ENCODE measurements at places on chromosomes 11 and 22.

GRCh38 chr11:126053415-126054286 lies 9.0 kb downstream of the CDON start:
- DNase-seq, result no peak

- no peak for DNase-seq
These were observed 60.1 kb downstream of the FBLN1 start for GRCh38 chr22:45562537-45563361.

- peak; percentile 80 for DNase-seq
These were observed 27.6 kb downstream of the BCR start for GRCh38 chr22:23207729-23208393.

- no peak for DNase-seq
These were observed 236.5 kb downstream of the NTM start for GRCh38 chr11:131606811-131607335.

DNA sequence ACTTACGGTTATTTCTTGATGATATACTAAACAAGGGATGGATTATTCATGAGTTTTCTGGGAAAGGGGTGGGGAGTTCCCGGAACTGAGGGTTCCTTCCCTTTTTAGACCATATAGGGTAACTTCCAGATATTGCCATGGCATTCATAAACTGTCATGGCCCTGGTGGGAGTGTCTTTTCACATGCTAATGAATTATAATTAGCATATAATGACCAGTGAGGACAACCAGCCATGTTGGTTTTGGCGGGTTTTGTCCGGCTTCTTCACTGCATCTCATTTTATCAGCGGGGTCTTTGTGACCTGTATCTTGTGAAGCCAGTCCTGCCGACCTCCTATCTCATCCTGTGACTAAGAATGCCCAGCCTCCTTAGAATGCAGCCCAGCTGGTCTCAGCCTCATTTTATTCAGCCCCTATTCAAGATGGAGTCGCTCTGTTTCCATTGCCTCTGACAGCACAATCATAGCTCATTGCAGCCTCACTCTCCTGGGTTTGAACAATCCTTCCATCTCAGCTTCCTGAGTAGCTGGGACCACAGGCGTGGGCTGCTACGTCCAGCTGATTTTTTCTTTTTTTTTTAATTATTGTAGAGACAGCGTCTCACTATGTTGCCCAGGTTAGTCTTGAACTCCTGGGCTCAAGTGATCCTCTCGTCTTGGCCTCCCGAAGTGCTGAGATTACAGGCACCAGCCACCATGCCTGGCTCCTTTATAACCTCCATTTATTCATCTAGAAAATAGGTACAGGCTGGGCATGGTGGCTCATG lies 52.6 kb upstream of the EMID1 start:
- no peak for DNase-seq

GRCh38 chr11:86610559-86611341 lies 61.7 kb downstream of the ME3 start:
- DNase-seq, result no peak

DNA sequence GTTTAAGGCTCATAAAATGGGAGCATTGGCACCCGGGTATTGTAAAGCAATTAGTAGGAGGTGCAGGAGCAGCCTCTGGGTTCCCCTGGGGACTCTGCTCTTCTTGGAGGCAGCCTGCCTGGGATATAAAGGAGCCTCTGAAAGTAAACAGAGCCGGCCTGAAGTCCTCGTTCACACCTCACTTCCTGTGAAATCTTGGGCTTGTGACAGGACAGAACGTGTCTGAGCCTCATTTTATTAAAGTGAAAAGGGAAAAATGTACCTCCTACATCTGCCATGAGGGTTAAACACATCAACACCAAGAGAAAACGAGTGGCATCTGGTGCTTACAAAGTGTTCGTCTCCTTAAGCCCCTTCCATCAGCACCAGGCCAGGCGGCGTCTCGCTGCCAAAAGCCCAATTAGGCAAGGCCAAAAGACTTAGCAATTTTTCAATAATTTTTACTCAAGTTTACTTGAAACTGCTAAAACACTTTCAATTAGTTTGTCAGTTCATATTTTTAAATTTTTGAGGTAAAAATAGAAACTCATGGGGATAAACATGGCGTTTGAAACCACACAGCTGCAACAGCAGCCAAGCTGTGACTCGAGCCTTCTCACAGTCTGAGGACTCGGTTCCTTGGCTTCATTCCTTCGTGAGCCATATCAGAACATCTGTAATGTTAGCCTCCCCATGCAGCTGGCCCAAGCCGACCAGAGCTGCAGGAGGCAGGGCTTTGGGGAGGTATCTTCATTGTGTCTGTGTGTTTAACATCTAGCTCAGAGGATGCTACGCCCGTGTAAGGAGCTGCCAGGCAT lies 33.6 kb downstream of the MAP6 start:
- no peak for DNase-seq

GRCh38 chr11:65967329-65967934 lies 5.9 kb downstream of the SART1 start:
- DNase-seq, result no peak

DNA sequence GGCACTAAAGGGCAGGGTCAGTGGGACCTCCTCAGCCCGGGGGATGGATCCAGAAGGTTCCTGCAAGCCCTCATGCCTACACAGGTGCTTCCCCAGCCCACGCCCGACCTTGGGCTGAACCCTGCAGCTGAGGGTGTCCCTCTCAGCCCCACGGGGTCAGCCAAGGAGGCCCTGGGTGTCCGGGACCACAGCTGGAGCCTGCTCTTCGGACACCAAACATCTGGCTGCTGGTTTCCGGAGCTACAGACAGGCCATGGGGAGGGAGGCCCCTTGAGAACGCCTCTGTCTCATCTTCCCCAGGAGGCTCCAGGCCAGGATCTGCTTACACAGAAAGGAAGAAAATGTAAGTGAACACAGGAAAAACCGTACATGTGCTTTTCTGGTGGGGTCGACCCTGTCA lies 355.7 kb downstream of the MN1 start:
- no peak for DNase-seq

DNA sequence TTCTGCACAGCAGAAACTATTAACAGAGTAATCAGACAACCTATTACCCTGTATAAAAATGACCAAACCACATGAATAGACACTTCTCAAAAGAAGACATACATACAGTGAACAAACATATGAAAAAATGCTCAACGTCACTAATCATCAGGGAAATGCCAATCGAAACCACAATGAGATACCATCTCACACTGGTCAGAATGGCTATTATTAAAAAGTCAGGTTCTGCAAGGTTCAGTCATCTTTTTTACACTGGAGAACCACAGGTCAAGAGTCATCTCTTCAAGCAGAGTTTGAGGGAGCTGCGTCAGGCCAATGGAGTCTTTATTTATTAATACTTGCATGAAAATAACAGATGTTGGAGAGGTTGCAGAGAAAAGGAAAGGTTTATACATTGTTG lies 40.4 kb downstream of the RCN1 start:
- no peak for DNase-seq

DNA sequence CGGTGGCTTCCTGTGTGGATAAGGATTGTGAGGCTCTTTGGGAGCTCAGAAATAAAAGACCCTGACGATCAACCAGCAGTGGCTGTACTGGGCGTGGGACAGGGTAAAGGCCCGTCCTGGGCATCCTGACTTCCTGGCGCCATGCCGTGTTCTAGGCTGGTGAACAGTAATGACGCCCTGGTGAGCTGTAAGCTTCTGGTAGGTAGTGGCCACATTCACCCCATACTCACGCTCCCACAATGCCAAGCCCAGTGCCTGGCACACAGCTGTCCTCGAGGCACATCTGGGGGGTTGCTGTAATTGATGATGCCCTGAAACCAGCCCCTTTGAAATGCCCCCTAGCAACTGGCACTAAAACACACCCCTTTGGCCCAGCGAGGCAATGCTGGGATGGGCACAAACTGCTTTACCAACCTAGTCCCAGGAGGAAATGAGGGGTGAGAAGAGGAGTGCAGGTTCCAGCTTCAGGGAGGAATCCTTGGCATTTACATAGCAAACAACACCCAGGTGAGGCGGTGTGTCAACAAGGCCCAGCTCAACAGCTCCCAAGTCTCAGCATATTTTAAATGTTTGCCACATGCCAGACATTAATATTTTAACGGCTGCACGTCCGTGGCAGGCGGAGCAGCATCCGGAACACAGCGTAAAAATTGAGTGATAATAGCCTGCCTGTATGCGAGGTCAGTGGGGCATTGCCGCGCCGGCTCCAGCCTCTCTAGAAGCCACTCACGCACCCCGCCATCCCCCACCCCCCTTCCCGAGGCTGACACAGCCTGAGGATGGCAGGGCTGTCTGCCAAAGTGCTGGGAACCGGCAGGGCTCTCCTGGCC lies 79.3 kb downstream of the DSCAML1 start:
- peak; percentile 100 for DNase-seq

GRCh38 chr11:78078218-78079167 lies 1.2 kb downstream of the NDUFC2 start:
- DNase-seq, result no peak

DNA sequence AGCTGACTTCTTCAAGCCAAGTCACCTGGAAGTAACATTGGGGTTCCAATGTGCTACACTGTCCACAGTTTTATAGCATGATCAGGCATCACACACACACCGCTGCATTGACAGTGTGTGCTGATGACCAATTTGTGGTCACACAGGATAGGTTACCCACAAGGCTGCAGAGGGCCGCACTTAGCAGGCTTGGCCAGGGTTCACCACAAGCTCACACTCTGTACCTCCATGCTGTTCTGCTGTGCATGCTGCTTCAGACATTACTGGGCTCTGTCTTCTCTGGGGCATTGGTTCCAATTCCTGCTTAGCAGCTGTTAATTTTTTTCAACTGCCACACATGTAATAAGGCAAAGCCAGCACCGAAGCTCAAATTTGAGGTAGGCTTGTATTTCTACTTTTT lies 11.0 kb upstream of the NRIP3 start:
- no peak for DNase-seq

- no peak for DNase-seq
These were observed 561.0 kb downstream of the SOX6 start for GRCh38 chr11:15795378-15795777.

- no peak for DNase-seq
These were observed 25.0 kb downstream of the MAML2 start for GRCh38 chr11:96317985-96318384.

DNA sequence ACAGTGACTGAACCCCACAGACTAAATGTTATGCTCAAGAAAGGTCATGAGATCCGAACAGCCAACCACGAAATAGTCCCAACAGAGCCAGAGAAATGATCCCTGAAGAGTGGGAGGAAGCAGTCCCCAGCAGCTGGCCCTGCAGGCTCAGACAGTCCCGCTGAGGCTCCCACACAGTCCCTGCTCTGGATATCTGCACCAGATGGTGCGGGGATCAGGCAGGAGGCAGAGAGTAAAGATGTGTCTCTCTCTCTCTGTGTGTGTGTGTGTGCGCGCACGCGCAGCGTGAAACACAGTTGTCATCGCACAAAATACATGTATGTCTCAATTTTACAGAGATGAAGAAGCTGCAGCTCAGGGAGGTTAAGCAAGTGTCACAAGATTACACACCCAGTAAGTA lies 27.9 kb downstream of the GUCY1A2 start:
- no peak for DNase-seq

GRCh38 chr11:7974668-7975067 lies 9.4 kb upstream of the NLRP10 start:
- no peak for DNase-seq

DNA sequence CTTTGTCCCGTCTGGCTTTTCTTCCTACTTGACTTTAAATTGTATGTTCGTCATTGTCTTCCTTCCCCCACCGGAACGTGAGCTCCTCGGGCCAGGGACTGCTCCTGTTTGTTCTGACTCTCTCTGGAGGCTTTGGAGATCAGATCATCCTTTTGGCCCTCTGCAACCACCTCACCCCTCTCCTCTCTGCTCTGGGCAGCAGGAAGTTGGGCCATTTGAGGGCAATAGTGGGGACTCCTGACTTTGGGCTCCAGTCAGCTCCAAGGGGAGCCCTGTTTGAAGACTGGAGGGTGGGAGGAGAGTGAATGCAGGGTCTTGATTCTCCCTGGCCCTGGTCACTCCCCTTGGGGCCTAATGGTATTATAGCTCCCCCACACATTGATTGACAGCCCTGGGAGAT lies 186.3 kb upstream of the B3GAT1 start:
- DNase-seq, result no peak

- DNase-seq, result peak; percentile 4
These were observed at the start of gene TMPRSS6 for GRCh38 chr22:37109242-37109917. TSS of gene TMPRSS6 (minus strand) at chr22:37109713. CDS start at chr22:37103417, 6,296 bp downstream.

GRCh38 chr11:28636033-28636432 lies 527.8 kb downstream of the METTL15 start:
- no peak for DNase-seq

DNA sequence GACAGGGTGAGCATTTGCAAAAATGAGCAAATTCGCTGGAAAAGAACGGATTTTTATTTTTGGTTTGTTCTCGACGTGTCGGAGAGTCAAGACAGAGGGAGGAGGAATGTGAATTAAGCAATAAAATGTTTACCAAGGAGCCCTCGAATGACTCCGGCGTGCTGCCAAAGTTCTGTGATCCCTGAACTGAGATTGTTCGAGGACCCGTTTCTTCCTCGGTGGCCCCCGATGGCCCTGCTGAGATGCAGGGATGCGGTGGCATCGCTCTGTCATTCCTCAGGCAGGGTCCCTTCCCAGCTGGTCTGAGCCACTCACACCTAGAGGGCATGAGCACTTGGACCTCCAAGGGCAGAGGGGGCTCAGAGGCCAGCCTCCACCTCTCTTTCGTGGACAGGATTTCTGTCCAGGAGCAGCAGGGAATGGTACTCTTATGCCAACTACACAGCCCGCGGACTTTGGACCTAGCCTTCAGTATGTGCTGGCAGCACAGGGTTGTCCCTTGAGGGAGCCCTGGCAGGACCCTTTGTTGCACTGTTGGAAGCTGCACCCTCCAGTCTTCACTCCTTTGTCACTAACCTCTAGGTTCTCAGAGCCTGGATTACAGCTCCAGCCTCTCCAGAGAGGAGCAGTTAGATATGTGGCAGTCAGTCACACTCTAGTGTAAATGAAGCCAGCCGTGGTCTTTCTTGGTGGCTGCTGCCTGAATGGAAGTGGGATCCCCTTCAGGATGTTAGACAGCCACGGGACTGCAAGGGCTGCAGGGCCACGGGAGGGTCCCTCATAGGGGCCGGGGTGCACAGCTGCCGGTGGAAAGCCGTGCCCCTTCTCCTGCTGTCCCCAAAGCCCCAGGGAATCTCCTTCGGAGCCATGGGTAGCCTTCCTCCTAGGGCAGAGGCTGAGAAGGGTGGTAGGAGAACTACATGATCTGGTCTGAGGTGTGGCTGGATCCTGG lies 109.4 kb upstream of the ANO1 start:
- no peak for DNase-seq

GRCh38 chr11:27348340-27348873 lies 14.6 kb downstream of the CCDC34 start:
- DNase-seq, result no peak

- DNase-seq, result no peak
These were observed 192.3 kb upstream of the CADM1 start for GRCh38 chr11:115696563-115696962.

All from NCI-H526 treated with DMSO at 0.1 percent for 48 hours (cell line).